ENCODE measurements at places on chromosomes 3 and 15. TPM values are rescaled to one million over a fixed set of nuclear protein-coding genes. Genes with fewer than 3 reads are reported as not detected.
A peak's percentile ranks its signal among the peaks of the same experiment; 100 is the strongest.

BSN gene
- under 0.01 TPM for total RNA-seq

IL17RB gene
- under 0.01 TPM for total RNA-seq

STRA6 gene
- not detected for total RNA-seq

GPR160 gene
- total RNA-seq: 0.28 TPM

ASB14 gene
- not detected for total RNA-seq

TAGLN3 gene
- 3.2 TPM for total RNA-seq

- no peaks in the 10 kb centered on the region for H3K36me3 ChIP-seq
- H3K4me1 ChIP-seq: peaks cover 7% of the 10 kb centered on the region
Measured at GRCh38 chr3:66098436-66098835, 59.7 kb upstream of the MAGI1 start.

DNA sequence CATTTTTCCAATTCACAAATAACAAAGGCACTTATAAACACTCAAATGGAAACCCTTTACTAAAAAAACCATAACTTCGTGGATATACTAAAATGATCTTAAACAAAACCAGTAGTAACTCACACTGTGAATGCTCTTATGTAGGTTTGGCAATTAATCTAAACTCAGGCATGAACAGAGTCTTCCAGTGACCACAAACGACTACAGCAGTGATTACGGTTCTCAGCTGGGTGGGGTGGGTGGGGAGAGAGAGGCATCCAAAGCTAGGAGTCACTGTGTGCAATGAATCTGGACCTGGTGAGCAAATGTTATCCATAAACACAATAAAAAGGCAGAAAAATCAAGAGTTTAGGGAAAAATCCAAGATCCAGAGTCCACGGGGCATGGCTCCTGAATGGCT is 21.3 kb downstream of the SLC12A8 start:
- no peak overlapping the region for H3K27ac ChIP-seq
- no peak overlapping the region for H3K4me3 ChIP-seq
- DNase-seq: peak; percentile 50
- H3K27me3 ChIP-seq: 0 out of 2 replicates have a peak, but pooled peaks cover 1% of the 10 kb centered on the region

GRCh38 chr15:77032647-77033416 is 37.9 kb downstream of the PSTPIP1 start:
- no peaks in the 10 kb centered on the region for H3K27me3 ChIP-seq
- H3K4me3 ChIP-seq: no peak overlapping the region
- H3K27ac ChIP-seq: no peak overlapping the region
- H3K4me1 ChIP-seq: 0 out of 2 replicates have a peak, but pooled peaks cover 2% of the 10 kb centered on the region
- peaks cover 8% of the 10 kb centered on the region for H3K36me3 ChIP-seq

DNA sequence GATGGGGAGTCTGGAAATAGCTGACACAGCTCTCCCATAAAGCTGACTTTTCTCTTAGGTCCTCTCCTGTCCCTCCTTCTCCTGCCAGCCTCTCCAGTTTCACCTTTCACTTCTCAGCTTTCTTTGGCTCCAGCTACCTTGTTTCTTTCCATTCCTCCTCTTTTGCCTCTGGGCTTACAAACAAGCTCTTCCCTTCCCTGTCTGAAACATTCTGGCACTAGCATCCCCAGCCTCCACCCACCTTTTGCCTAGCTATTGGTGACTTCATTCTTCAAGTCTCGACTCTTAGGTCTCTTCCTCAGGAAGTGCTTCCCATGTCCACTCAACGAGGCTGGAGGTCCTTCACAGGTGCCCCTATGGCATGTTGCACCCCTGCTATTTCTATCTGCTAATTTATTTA is 20.5 kb upstream of the AVEN start:
- no peak overlapping the region for H3K4me3 ChIP-seq
- H3K27me3 ChIP-seq: no peaks in the 10 kb centered on the region
- H3K27ac ChIP-seq: no peak overlapping the region
- H3K36me3 ChIP-seq: no peaks in the 10 kb centered on the region
- no peak for DNase-seq

GRCh38 chr15:52010633-52011595 is 8.1 kb upstream of the MAPK6 start:
- 0 out of 2 replicates have a peak overlapping the region, but pooled peaks have one; percentile 7 for H3K27ac ChIP-seq
- H3K4me3 ChIP-seq: no peak overlapping the region
- no peaks in the 10 kb centered on the region for H3K36me3 ChIP-seq

GRCh38 chr3:146077181-146077580 is 83.8 kb downstream of the PLOD2 start:
- H3K27me3 ChIP-seq: no peaks in the 10 kb centered on the region
- no peak overlapping the region for H3K27ac ChIP-seq
- H3K4me1 ChIP-seq: no peaks in the 10 kb centered on the region
- DNase-seq: peak; percentile 22

DNA sequence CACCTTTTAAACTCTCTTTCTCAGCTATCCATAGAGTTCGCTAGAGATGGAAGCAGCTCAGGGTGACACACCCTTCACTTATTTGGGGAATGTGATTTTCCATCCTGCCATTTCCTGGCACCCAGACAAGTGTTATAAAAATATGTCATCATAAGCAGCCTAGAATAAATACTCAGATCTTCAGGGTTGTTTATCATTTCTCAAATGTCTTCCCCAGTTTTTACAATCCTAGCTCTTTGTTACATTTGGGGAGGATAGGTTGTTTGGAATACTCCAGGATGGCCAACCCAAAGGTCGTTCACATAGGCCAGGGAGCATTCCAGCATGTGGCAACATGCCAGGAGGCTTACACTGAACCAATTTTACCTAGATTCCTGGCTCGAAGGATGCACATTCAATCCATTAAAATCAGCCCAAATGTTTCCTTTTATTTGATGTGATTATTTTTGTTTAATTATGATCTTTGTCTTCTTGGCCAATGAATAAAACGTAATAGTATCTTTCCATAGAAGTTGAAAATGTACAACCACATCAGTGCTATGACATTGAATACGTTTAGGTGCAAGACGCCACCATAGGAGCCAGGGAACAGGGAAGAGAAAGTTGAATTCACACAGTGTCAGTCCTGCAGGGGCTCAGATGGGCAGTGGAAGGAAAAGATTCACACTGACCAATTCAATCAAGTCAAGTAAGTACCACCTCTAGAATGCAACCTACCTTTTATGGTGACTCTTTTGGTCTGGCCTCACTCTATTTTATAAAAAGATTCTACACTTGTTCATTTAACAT is 537.7 kb upstream of the MDFIC2 start:
- peaks cover 26% of the 10 kb centered on the region for H3K4me1 ChIP-seq
- no peaks in the 10 kb centered on the region for H3K36me3 ChIP-seq
- H3K27ac ChIP-seq: peak overlapping the region; percentile 88
- no peak overlapping the region for H3K4me3 ChIP-seq
- peak; percentile 93 for DNase-seq

DNA sequence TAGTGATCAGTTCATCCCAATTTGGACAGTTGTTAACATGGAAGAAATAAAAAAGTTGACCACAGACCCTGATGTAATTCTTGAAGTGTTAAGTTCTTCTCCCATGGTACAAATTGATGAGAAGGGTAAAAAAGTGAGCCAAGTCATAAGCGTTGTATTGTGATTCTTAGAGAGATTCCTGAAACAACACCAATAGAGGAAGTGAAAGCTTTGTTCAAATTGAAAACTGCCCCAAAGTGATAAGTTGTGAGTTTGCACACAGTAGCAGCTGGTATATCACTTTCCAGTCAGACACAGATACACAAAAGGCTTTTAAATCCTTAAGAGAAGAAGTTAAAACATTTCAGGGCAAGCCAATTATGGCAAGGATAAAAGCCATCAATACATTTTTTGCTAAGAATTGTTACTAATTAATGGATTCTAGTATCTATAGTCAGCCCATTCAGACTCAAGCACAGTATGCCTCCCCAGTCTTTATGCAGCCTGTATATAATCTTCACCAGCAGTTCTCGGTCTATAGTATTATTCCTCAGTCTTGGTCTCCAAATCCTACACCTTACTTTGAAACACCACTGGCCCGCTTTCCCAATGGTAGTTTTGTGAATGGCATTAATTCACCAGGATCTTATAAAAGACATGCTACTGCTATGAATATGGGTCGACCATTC is 38.2 kb downstream of the CDIN1 start:
- no peak for DNase-seq
- H3K27me3 ChIP-seq: no peaks in the 10 kb centered on the region
- H3K4me3 ChIP-seq: no peak overlapping the region
- H3K36me3 ChIP-seq: no peaks in the 10 kb centered on the region
- H3K4me1 ChIP-seq: peaks cover 7% of the 10 kb centered on the region

DNA sequence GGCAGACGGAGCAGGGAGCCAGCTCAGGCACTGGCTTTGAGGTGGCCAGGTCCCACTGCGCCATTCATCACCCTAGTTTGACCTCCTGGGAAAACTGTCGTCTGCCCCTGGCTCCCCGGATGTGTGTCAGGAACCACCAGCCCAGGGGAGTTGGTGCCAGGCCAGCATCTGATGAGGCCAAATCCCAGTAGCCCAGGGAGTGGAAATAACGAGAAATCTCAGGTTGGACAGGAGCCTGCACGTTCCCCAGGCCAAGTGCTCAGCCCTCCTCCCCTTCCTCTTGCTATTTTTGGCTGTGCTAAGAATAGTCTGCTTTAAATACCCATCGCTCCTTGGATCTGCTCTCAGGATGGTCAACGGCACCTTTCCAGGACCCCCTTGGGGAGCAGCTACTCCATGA is 93.1 kb upstream of the RPL32 start:
- H3K36me3 ChIP-seq: peaks cover 40% of the 10 kb centered on the region
- no peak for DNase-seq
- H3K4me1 ChIP-seq: peaks cover 9% of the 10 kb centered on the region
- no peak overlapping the region for H3K4me3 ChIP-seq
- no peaks in the 10 kb centered on the region for H3K27me3 ChIP-seq

GRCh38 chr15:49215768-49216739 is 46.0 kb downstream of the GALK2 start:
- no peak for DNase-seq
- H3K4me3 ChIP-seq: no peak overlapping the region
- H3K27me3 ChIP-seq: no peaks in the 10 kb centered on the region

GRCh38 chr3:129727707-129728106 is 121.2 kb upstream of the PLXND1 start:
- peak overlapping the region; percentile 72 for H3K27ac ChIP-seq
- H3K4me1 ChIP-seq: peaks cover 10% of the 10 kb centered on the region
- H3K36me3 ChIP-seq: no peaks in the 10 kb centered on the region
- no peaks in the 10 kb centered on the region for H3K27me3 ChIP-seq

DNA sequence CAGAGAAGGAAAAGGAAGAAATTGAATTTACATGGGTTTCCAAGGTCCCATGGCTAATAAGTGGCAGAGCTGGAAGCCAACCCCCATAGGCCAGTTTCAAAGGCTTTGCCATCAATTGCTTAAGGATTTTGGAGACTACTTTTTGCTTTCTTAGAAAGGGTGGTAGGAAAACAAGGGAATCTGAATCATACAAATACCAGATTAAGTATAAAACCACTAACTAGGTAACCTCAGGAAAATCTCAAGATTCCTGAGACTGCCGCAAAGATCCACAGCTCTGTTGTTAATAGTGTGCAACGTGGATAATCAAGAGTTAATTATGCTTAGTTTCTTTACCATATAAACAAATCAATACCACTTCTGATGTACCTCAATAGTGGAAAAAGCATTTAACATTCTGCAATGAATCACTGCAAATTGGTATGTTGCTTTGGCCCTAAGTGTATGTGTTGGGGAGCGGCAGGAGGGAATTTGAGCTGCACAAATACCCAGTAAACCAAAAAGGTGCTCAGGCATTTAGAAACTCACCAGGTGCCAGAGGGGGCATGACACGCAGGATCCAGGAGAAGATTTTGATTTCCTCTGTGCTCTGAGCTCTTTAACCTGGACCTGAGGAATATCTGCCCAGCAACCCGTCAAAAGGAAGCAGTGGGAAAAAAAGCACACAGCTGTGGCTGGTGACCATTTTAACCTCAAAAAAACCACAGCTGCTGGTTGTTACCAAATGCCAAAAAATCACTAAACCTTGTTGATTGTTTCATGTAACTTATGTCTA is 22.0 kb downstream of the AADAC start:
- DNase-seq: peak; percentile 64
- no peak overlapping the region for H3K27ac ChIP-seq
- no peaks in the 10 kb centered on the region for H3K27me3 ChIP-seq
- no peaks in the 10 kb centered on the region for H3K36me3 ChIP-seq
- peaks cover 6% of the 10 kb centered on the region for H3K4me1 ChIP-seq

DNA sequence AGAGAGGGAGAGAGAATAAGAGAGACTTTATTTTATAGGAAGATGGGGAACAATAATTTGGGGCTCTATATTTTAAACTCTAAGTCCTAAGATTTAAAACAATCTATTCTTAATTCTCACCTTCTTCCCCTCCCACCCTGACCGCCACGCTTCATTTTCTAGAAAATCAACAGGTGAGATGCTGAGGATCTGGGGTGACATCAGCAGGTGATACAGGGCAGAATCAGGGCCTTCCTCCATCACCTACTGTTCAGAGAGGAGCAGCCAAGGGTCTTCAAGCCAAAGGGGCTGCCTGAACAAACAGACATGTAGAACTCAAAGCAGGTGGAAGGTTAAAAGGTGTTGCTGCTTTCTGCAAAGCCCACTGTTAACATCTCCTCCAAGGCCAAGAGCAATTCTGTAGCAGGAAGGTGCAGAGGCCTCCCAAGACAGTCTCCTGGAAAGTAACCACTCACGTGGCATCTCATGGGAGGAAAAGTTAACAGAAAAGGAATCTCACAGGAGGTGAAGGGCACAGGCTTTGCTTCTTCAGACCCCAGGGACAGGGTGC is 183.6 kb upstream of the TLE3 start:
- peaks cover 3% of the 10 kb centered on the region for H3K4me1 ChIP-seq
- no peak overlapping the region for H3K4me3 ChIP-seq
- H3K27ac ChIP-seq: no peak overlapping the region
- DNase-seq: no peak
- H3K27me3 ChIP-seq: peaks cover 19% of the 10 kb centered on the region
- no peaks in the 10 kb centered on the region for H3K36me3 ChIP-seq

DNA sequence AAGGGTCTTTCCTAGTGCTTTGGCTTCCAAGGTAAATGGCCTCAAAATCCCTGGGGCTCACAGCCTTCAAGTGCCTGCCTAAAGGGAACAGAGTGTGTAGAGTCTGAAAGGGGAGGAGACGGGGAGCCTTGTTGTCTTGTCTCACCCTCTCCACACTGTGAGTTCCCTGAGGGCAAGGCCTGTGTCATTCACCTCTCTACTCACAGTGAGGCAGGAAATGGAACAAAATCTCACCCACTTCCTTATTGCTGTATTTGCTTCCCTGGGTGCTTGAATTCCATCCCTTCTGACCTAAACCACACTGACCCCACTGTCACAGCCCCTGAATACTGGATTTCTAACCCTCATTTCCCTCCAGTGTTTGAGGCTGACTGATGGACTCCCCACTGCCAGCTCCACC is 197.5 kb downstream of the EPHB1 start:
- H3K27ac ChIP-seq: no peak overlapping the region
- H3K27me3 ChIP-seq: no peaks in the 10 kb centered on the region
- H3K4me3 ChIP-seq: no peak overlapping the region
- H3K36me3 ChIP-seq: no peaks in the 10 kb centered on the region

DNA sequence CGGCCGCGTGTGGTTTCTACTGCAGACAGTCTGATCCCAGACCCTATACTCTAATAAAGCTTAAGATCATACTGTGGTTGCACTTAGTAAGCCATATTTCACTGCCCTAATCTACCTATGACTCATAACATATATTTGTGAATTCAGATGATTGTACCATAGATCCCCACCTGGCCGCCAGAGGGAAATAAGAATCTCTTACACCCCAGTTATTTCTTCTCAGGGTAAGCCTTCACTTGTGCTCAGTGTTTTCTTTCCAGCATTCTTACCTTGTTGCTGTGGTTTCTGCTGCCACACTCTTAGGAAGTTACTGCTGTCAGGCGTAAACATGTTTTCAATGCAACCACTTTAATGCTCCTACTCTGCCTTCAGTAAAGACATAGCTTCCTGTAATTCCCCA is 105.9 kb downstream of the B3GALNT1 start:
- no peak overlapping the region for H3K4me3 ChIP-seq
- H3K27me3 ChIP-seq: no peaks in the 10 kb centered on the region
- H3K27ac ChIP-seq: no peak overlapping the region
- no peak for DNase-seq

- H3K36me3 ChIP-seq: no peaks in the 10 kb centered on the region
- no peak overlapping the region for H3K4me3 ChIP-seq
- H3K27ac ChIP-seq: no peak overlapping the region
Measured at GRCh38 chr3:7205962-7206361, 345.0 kb downstream of the GRM7 start.

Data from IMR-90 (cell line).